SIG-M5 (cell line): ENCODE measurements at places on chromosomes 16 and 17.

DNA sequence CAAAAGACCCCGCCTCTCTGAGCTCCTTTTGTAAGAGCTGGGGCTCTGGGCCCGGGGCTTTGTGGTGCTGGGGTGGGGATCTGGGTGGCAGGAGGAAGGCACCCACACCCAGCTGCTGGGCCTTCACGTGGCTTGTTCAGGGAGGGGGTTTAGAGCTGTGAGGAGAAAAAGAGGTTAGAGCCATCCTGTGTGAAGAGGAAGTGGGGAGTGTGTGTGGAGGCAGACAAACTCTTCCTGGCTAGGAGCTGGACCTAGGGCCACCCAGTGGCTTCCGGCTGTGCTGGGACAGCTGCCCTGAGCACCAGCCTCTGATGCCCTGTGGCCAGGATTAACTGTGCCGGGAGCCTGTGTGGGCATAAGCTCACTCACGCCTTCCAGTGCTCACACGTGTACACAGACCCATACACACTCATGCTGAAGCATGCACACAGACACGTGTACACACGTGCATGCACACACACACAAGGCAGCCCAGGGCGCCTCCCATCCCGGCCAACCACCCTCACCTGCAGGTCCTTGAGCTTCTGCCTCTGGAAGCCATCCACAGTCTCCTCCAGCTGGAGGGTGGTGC, 7.4 kb downstream of the CIBAR2 start:
- no peak for DNase-seq

GRCh38 chr16:7350806-7351205, 18.2 kb downstream of the RBFOX1 start:
- no peak for DNase-seq

- DNase-seq: no peak
Observed at GRCh38 chr17:5446786-5447185, 7.8 kb upstream of the C1QBP start.

- no peak for DNase-seq
Observed at GRCh38 chr17:52064791-52065211, 93.7 kb downstream of the CA10 start.
